Panc1 (cell line): ENCODE measurements at places on chromosomes 13 and 19. TPM values are rescaled to one million over a fixed set of nuclear protein-coding genes. Genes with fewer than 3 reads are reported as not detected.

DNA sequence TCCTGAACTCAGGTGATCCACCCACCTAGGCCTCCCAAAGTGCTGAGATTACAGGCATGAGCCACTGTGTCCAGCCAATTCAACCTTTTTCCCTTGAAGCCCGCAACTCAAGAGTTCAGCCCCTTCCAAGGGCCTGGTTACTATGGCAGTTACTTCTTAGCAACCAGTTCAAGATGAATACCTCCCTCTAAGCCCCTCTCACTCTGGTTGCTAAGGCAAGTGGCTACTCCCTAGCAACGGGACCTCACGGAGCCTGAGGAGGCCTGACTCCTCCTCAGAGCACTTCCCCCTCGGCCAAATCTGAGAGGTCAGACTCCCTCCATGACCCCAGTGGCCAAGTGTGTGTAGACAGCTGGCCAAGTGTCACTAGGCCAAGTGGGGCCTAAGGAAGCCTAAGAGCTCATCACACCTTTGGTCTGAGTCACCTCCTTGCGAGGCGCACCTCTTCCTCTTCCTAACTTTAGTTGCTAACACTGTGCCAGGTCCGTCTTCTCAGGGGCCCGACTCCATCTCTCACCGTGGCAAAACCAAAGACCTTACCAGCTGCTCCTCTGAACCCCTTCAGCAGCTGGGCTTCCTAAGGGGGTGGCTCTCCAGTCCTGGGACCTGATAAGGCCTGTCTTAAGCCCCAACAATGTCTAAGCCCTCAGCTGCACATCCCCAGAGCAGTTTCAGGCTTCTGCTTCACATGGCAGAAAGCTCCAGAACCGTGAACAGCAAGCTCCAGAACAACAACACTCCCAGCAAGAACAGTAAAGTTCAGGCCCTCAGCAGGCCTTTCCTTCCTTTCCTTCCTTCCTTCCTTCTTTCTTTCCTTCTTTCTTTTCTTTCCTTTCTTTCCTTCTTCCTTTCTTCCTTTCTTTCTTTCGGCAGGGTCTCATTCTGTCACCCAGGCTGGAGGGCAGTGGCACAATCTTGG, 9.6 kb downstream of the CD37 start:
- no peak overlapping the region for H3K4me3 ChIP-seq
- H3K27ac ChIP-seq = no peak overlapping the region
- no peaks in the 10 kb centered on the region; the same call in none of the 2 replicates for H3K36me3 ChIP-seq
- no peak for DNase-seq
- no peaks in the 10 kb centered on the region for H3K27me3 ChIP-seq

DNA sequence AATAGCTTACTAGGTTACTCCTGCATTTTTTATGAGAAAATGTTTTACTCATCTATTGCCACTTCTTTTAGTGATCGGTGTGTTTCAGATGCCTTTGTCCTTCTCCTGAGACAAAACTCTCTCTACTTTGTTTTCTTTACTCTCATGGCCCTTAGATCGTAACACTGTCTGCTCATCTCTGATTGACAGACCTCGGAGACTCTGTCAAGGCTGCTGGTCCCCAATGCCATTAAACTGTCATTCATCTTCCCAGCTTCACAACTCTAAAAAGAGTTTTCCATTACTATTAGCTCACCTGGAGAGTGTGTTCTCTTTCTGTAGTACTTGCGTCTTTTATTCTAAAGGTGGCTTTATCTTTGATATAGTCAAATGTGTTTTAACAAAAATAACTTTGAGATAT, 765.2 kb downstream of the SLITRK1 start:
- DNase-seq = no peak
- no peaks in the 10 kb centered on the region for H3K4me1 ChIP-seq
- H3K4me3 ChIP-seq = no peak overlapping the region
- no peaks in the 10 kb centered on the region for H3K36me3 ChIP-seq

DNA sequence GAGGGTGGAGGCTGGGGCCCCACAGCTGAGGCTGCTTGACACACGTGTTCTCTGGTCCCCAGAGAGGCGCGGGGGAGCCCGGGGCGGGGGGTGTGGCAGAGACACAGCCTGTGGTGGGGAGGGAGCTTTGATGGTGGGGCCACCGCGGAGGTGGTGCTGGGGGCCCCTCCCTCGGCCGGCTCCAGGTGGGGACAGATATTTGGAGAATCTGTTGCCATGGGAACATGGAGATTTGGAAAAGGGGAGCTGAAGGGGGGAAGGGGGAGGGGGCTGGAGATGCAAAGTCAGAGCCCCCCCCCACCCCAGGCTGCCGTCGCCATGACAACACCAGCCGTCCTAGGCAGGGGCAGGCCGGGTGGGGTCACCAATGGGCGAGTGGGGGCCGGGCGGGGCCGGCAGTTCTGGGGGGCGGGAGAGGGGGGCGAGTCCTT, 1.2 kb downstream of the PRKCG start:
- no peaks in the 10 kb centered on the region for H3K36me3 ChIP-seq
- no peak for DNase-seq
- no peaks in the 10 kb centered on the region for H3K27me3 ChIP-seq
- peak overlapping the region; percentile 73 for H3K4me3 ChIP-seq
- H3K27ac ChIP-seq = no peak overlapping the region

DNA sequence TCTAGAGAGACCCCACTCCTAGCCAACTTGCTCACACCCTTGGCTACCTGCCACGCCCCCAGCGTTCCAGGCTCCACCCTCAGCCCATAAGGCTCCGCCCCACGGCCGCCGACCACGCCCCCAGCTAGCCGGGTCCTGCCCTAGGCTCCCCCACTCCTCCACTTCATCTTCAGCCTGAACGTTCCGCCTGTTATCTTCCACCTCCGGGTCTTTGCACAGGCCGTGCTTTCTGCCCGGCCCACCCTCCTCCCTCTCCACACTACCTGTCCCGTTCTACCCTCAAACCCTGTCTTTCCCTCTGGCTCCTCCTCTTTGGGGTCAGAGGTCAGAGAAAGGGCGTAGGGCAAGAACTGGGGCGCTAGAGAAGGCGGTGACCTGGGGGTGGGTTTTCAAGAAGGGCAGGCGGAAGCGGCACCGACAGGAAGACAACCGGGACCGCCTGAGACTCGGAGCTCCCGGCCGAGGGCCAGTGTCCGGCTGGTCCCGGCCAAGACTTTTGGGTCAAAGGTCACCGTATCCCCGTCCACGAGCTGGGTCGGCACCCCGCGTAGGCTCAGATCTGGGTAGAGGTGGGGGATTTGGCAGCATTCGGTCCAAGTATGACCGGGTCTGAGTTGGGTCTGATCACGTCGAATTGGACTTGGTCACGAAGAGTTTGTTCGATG, 2.2 kb downstream of the PDE4C start:
- peak; percentile 39 for DNase-seq
- peak overlapping the region; percentile 76 for H3K4me3 ChIP-seq
- no peaks in the 10 kb centered on the region for H3K36me3 ChIP-seq
- H3K27me3 ChIP-seq = no peaks in the 10 kb centered on the region
- no peaks in the 10 kb centered on the region; the same call in 1 of the 2 replicates for H3K4me1 ChIP-seq

DNA sequence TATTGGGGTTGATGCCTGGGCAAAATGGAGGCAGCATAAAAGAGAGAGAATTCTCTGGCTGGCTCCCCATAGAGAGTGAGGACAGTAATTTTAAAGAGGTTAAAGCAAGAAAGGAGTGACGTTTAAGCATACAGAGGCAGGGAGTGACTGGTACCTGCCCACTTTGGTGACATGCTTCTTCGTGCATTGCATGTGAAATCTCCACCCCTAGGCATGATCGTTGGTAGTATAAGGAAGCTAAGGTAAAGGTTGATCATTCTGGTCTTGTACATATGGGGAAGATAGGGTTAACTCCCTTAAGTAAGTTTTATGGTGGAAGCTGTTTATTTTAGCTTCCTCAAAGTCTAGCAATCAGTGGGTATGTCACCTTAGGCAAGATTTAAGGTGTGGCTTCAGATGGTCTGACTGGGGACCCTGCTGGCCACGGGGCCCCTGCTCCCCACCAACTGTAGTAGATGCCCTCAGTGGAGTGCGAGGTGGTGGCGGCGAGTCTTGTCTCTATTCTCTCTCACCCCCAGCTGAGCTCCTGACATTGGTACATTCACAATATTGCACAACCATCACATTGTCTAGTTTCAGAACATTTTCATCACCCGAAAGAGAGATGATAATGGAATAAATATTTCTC, 797.5 kb upstream of the SPRY2 start:
- no peak overlapping the region for H3K4me3 ChIP-seq
- H3K27ac ChIP-seq = no peak overlapping the region
- no peak for DNase-seq

GRCh38 chr19:33317517-33317916, 15.2 kb upstream of the CEBPA start:
- no peaks in the 10 kb centered on the region for H3K4me1 ChIP-seq
- no peak for DNase-seq
- H3K27ac ChIP-seq = no peak overlapping the region
- no peak overlapping the region for H3K4me3 ChIP-seq
- H3K36me3 ChIP-seq = no peaks in the 10 kb centered on the region

DNA sequence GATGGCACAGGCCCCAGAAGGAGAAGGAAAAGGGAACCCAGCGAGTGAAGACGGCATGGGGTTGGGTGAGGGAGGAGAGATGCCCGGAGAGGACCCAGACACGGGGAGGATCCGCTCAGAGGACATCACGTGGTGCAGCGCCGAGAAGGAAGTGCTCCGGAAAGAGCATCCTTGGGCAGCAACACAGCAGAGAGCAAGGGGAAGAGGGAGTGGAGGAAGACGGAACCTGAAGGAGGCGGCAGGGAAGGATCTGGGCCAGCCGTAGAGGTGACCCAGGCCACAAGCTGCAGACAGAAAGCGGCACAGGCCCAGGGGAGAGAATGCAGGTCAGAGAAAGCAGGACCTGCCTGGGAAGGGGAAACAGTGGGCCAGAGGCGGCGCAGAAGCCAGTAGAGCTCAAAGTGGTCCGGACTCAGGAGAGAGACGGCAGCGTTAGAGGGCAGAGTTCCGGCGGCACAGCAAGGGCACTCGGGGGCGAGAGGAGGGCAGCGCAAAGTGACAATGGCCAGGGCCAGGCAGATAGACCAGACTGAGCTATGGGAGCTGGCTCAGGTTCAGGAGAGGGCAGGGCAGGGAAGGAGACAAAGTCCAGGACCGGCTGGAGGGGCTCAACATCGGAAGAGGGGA, 1.1 kb downstream of the PPP1R12C start:
- H3K4me3 ChIP-seq = peak overlapping the region; percentile 79
- H3K36me3 ChIP-seq = no peaks in the 10 kb centered on the region; the same call in 1 of the 2 replicates
- peak overlapping the region; percentile 79 for H3K27ac ChIP-seq
- no peaks in the 10 kb centered on the region for H3K27me3 ChIP-seq
- no peak for DNase-seq

DNA sequence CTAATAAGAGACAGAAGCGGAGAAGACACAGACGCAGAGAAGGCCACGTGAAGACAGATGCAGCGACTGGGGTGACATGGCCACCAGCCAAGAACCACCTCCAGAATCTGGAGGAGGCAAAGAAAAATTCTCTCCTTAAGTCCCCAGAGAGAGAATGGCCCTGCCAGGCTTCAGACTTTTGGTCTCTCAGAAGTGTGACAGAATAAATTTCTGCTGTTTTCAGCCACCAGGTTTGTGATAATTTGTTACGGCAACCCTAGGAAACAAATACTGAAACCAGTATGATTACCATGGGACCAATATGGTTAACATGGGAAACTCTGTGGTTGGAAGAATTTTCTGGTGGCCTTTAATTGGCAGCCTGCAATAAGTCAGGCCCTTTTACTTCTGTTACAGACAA, 63.9 kb upstream of the DOCK9 start:
- no peaks in the 10 kb centered on the region for H3K4me1 ChIP-seq
- no peak overlapping the region for H3K4me3 ChIP-seq
- no peak overlapping the region for H3K27ac ChIP-seq
- no peaks in the 10 kb centered on the region for H3K27me3 ChIP-seq

DNA sequence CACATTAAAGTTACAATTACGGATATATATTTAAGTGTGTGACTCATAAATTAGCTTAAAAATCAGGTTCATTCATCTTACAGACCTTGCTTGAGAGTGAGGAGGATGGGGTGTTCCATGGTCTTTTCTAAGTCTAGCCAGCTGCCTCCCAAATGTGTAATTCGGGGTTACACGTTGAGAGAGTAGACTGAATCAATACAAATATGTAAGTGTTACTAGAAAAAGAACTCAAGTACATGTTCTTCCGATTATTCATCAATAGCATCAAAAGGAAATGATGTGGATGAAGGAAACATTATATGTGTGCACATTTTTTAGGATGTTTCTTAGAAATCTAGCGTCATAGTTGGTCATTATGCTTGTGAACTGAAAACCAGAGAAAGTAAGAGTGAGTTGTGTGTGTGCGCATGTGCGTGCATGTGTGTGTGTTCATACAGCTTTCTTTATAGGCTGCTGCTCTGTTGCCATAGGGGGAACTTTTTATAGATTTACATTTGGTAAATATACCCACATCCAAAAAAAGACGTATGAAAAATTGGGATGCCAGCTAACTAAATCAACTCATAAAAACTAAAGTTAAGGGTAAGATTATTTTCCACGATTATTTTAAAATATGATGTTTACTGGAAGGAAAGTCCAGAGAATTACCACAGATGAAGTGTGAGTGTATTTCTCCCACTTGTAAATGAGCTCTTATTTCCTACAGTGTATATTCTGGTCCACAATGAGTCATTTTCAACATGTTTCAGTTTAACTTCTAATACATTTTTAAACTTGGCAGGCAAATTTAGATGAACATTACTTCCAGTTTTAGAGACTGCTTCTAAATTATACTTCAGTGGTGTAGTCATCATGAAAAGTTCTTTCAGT, 82.4 kb downstream of the PIBF1 start:
- no peaks in the 10 kb centered on the region; the same call in 1 of the 2 replicates for H3K36me3 ChIP-seq
- no peak for DNase-seq
- no peak overlapping the region for H3K27ac ChIP-seq
- H3K4me3 ChIP-seq = no peak overlapping the region
- H3K27me3 ChIP-seq = no peaks in the 10 kb centered on the region
- no peaks in the 10 kb centered on the region for H3K4me1 ChIP-seq

- no peaks in the 10 kb centered on the region for H3K36me3 ChIP-seq
- H3K4me1 ChIP-seq = no peaks in the 10 kb centered on the region
- H3K27ac ChIP-seq = no peak overlapping the region
- no peaks in the 10 kb centered on the region for H3K27me3 ChIP-seq
- no peak for DNase-seq
These were observed 481.4 kb downstream of the PCDH9 start for GRCh38 chr13:66748712-66749111.

The CALR3 gene
- total RNA-seq = not detected

The PINLYP gene
- 0.21 TPM for total RNA-seq

The ZNF221 gene
- total RNA-seq = 2.8 TPM

The NANOS2 gene
- not detected for total RNA-seq

The NANOS3 gene
- 0.33 TPM for total RNA-seq

The RNF225 gene
- 1.6 TPM for total RNA-seq

The TSKS gene
- total RNA-seq = not detected

The URAD gene
- not detected for total RNA-seq
